ENCODE measurements at places on chromosomes 2 and 18.

DNA sequence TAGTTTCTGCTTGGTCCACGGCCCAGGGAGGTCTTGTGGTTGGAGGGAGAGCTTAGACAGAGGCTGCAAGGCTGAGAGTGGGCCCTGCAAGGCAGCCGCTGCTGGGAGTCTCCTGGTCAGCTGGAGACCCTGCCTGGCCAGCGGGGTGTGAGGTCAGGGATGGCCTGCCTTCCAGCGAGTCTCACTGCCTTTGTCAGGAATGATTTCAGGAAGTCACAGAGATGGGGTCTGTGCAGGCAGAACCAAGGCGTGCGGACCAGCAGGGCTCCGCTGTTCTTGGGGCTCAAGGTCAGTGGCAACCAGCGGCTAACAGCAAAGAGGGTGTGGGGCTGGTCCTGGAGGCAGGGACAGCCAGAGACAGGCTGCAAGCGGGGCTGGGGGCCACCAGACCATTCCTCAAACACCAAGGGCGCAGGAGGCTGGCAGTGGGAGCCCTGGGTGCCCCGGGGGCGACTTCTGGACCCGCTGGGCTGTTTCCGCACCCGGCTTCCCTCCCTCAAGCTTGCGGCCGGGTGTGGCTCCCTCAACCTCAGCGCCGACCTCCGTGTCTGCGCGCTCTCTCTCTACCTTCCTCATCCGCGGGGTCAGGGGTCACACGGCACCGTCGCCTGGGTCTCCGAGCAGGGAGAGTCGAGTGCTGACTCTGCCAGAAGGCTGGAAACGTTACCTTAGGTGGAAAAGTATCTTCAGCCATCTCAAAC is 124.5 kb upstream of the CTDP1 start:
- DNase-seq: no peak

DNA sequence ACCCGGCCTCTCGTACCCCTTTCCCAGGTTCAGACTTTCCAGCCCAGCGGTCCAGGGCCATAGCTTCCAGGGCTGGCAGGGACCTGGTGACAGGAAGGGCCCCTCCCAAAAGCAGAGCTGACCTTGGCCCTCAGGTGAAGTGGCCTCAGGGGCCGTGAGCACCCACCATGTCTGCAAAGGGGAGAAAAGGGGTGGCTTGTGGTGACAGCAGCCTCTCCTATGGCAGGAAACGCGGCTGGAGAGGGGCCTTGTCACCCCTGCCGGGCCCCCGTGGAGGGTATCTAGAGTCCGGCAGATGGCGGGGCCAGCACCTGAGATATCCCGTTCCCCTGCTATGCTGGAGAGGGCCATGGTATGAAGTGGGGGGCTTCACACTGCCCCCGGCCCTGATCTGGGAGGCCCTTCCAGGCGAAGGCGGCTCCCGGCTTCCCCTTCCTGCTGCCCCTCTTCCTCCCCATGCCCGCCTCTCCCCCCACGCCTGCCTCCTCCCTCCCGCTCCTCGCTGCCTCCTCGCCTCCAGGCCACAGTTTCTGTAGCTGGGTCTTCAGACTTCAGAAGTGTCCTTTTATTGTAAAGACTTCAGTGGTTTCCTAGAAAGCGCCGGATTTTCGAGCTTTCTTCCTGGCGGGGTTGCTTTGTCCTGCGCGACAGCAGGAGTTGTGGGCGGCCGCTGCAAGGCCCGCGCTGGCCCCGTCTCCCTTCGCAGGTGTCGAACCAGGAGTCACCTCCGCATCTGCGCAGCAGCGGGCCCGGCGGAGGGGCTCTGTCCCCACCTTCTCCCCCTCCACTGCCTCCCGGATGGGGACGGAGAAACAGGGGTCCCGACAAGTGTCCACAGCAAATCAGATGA is 240.5 kb upstream of the MYT1L start:
- DNase-seq: no peak

- no peak for DNase-seq
These were observed 188.0 kb upstream of the TCF4 start for GRCh38 chr18:55775972-55776371.

GRCh38 chr2:151498178-151498577 is 88.5 kb downstream of the RIF1 start:
- DNase-seq: no peak

GRCh38 chr18:63586431-63586830 is 712 bp upstream of the SERPINB13 start:
- no peak for DNase-seq

DNA sequence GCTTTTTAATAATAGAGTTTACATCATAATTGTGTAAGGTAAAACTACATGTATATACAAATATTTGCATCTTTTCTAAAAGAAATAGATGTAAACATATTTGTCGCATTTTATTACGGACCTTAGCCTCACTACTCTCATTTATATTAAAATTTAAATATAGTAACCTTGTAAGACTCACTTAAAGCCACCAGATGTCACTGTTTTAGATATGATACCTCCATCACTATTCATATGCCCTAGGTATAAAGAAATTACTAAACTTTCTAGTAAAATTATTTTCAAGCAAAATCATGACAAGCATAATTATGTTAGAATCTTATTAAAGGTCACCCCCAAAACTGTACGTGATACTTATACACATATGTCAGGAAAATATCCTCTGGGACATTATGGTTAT is 674.3 kb upstream of the REG3G start:
- peak; percentile 1 for DNase-seq

Measured in renal cortical epithelial cell (primary cell).